ENCODE measurements at places on chromosomes 1 and 21.
A peak's percentile ranks its signal among the peaks of the same experiment; 100 is the strongest.

GRCh38 chr1:234926559-234927311, 201.9 kb downstream of the TOMM20 start:
- peak; percentile 95 for DNase-seq

GRCh38 chr1:181485287-181486097, 2.2 kb downstream of the CACNA1E start:
- peak; percentile 53 for DNase-seq

DNA sequence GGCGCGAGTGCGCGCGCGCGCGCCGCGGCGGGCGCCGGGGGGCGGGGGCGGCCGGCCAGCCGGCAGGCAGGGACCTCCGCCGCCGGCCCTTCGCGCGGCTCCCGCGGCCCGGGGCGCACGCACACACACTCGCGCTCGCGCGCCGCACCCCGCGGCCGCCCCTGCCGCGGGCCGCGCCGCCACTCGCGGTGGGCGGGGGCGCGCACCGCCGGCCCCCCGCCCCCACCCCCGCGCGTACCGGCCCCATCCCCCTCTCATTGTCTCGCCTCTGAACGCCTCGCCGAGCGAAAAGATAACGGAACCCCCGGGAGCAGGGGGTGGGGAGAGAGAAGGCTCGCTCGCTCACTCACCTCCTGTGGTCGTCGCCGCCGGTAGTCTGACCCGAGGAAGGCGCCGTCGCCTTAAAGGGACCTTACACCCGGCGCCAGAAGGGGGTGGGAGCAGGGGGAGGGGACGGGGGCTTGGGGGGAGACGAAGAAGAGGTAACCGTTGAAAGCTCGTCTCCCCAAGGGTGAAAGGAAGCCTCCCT, 428 bp downstream of the POGZ start:
- DNase-seq: no peak

DNA sequence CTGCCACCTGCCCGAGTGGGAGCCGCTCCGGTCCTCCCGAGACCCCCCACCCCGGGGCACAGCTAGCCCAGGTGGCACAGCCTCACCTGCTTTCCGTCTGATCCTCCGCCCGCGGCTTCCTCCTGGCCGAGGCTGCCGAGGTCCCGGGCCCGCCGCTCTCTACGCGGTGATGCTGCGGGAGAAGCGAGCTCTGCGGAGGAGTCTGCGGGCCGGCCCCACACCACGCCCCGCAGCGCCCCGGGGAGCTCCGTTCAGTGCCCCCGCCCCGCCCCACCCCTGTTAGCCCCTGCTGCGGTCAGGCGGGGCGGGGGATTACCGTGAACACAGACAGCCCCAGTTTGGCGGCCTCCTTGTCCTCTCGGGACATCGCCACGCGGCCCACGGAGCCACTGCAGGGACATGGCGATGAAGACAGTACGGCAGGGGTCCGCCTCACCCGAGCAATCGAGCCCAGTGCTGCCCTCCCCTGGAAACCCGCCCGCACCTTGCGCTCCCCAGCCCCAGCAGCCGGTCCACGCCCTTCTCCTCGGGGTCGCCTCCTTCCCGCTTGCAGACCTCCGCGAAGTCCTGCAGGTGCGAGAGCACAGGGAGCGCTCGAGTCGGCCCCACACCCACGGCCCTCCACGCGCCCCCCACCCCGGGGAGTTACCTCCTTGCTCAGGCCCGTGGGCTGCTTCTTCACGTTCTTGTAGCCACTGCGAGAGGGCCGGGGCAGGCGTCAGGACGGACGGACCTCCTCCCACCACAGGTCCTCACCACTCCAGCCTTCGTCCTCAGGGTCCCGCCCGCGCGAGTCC, 933 bp downstream of the C1orf35 start:
- no peak for DNase-seq

- no peak for DNase-seq
Measured at GRCh38 chr1:204928671-204929486, 58.2 kb downstream of the NFASC start.

GRCh38 chr1:56189946-56190805, 389.2 kb downstream of the PLPP3 start:
- DNase-seq: no peak

DNA sequence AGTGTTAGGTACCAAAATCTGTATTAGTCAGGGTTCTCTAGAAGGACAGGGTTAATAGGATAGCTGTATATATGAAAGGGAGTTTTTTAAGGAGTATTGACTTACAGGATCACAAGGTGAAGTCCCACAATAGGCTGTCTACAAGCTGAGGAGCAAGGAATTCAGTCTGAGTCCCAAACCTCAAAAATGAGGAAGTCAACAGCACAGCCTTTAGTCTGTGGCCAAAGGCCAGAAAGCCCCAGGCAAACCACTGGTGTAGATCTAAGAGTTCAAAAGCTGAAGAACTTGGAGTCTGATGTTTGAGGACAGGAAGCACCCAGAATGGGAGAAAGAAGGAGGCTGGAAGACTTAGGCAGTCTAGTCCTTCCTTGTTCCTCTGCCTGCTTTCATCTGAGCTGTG, 487.5 kb upstream of the CHRM3 start:
- no peak for DNase-seq
